ENCODE measurements at places on chromosomes 3 and 15.
A peak's percentile ranks its signal among the peaks of the same experiment; 100 is the strongest.

DNA sequence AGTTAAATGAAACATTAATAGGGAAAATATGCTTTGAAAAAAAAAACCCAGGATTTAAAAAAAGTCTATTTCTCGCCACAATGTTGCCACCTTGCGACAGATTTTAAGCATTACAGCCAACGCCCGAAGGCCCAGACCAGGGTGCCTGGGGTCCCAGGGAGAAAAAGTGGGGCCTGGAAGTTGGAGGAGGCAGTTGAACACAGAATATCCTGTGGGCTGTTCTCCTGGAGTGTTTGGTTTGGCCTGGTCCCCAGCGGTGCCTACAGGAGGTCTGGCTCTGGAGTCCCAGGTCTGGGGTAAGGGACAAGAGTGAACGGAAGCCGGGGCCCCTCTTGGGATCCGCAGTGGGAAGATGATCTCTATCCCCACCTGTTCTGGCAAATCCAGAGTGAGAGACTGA is 3.4 kb downstream of the RNU6-1 start:
- no peak for DNase-seq

- DNase-seq = no peak
Observed at GRCh38 chr3:88610820-88611219, 461.1 kb downstream of the C3orf38 start.

- peak; percentile 0 for DNase-seq
Observed at GRCh38 chr3:84601303-84601702, 357.5 kb upstream of the CADM2 start.

- no peak for DNase-seq
Observed at GRCh38 chr3:188747489-188747888, 424.3 kb upstream of the TPRG1 start.

DNA sequence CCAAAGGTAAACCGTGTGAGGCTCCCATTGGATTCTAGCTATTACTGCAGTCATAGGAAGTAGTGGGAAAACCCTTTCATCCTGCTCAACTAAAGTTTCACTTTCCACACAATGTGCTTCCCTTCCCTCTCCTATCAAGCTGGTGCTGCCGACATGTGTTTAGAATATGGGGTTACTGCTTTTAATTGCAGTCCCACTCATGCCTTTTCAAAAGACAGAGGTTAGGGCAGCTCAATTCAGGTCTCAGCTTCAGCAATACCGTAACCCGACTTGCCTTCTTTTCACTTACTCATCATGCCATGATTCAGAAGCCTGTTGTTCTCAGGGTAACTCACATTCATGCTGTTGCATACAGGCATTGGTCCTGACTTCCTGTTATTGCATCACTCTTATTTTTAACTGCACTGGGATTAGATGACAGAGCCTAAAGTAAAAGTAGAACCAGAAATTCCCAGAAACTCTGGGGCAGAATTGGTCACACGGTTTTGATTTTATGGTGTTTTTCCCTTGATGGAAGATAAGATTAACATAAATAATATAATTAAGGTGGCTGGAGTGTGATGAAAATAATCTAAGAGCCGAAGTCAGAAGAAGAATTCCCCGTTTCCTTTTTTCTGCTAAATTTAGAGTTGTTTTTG is 45.7 kb downstream of the C2CD4B start:
- DNase-seq = no peak

GRCh38 chr15:45664451-45664850 is 29.6 kb downstream of the SQOR start:
- no peak for DNase-seq

GRCh38 chr3:16600780-16601536 is 4.3 kb downstream of the DAZL start:
- DNase-seq = no peak

DNA sequence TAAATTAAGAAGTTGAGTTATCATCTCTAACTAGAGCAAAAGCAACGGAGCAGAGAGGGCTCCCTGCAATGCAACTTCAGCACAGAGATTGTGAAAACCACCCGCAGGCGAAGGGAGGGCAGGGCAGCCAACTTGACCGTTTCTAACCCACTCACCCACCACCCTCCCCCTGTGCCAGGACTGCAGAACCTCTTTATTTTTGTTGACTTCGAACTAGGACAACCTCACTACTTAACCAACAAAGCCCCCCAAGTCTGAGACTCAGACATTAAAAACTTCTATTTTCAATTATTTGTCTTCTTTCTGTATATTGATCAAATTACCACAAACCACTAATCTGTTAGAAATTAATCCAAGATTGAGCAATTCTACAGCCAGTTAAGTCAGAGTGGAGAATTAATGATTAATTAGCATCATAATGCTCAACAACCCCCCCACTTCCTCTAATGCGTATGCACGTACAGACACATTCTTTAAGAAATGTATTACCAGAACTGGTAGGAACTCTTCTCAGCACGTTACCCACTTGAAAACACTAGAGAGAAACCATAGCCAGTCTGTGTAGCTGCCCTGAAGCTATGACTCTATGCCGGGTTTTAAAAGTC is 2.0 kb downstream of the MGLL start:
- no peak for DNase-seq

- DNase-seq = no peak
Observed at GRCh38 chr3:64098670-64099069, 75.4 kb upstream of the PSMD6 start.

DNA sequence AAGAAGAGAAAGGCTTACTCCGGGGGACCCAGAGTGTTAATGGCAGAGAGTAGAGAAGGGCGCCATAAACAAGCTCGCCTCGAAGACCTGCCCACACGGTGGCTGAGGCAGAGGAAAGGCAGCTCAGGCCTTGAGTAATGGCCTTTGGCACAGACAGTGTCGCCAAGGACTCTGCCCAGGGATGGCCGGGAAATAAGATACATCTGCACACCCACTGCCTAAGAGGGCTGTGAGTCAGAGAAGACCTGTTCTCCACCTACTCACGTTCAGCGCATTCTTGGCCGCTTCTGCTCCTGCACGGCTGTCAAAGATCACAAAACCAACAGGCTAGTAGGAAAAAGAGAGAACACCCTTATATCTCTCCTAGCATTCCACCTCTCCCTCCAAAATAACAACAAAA is 26.2 kb downstream of the RBPMS2 start:
- no peak for DNase-seq

- DNase-seq = no peak
Observed at GRCh38 chr3:114619771-114620170, 325.9 kb downstream of the TIGIT start.

GRCh38 chr3:29827756-29828155 is 546.9 kb downstream of the RBMS3 start:
- DNase-seq = no peak

- DNase-seq = no peak
Observed at GRCh38 chr3:143726727-143727126, 121.5 kb downstream of the SLC9A9 start.

- DNase-seq = no peak
Observed at GRCh38 chr15:100735129-100736053, 133.0 kb downstream of the ASB7 start.

DNA sequence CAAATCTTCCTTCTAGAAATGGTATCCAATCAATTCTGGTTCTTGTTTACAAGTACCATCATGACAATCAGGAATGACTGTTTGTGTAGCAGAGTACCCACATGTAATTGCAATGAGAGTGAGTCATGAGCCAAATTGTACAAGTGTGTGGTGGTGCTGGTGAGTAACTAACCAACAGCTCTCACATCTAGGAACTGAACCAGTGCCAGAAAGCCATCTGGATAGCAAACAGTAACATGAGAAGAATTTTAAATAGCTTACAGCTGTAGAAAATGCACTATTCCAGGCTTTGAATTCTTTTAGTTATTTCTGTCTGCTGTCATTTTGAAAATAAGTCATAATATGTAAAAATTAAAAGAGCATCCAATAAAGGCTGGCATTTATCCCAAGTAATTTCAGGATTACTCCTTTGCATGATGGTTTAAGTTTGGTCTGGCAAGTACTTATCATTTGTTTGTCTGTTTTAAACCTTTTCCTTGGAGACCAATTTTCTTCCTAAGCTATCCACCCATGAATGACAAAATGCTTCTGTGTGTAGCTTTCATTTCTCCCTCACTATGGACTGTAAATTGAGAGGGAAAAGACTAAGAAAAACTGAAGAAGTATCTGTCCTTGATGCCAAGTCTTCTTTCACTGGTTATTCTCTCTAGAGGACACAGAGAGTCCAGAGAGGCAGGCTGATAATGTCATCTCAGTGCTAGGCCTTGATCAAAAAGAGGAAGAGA is 60.0 kb downstream of the PIK3CB start:
- DNase-seq = peak; percentile 32

GRCh38 chr3:128280481-128281052 is 127.3 kb downstream of the EEFSEC start:
- DNase-seq = no peak

DNA sequence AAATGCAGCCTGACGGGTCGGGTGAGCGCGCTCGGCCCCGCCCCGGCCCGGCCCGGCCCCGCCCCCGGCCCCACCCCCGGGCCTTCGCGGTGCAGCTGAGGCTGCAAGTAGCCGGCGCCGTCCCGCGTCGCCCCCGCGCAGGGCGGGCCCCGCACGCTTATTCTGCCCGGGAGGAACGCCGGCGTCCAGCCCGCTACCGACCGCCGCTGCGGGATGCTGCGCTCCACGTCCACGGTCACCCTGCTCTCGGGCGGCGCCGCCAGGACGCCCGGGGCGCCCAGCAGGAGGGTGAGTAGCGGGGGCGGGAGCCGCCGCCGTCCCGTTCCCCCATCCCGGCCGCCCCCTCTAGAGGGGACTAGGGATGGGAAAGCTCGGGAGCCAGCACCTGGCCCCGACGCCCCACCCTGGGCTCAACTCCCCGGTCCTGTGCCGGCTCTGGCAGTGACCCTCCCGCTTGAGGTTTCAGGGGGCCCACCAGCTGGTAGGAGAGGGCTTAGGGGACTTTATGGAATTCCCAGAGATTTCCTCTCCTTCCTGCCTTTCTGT is at the start of gene MYZAP:
TSS of gene MYZAP (plus strand) at position 83 of the 546 bp plus-strand sequence. CDS start at position 214, 131 bp downstream.
- DNase-seq = no peak

DNA sequence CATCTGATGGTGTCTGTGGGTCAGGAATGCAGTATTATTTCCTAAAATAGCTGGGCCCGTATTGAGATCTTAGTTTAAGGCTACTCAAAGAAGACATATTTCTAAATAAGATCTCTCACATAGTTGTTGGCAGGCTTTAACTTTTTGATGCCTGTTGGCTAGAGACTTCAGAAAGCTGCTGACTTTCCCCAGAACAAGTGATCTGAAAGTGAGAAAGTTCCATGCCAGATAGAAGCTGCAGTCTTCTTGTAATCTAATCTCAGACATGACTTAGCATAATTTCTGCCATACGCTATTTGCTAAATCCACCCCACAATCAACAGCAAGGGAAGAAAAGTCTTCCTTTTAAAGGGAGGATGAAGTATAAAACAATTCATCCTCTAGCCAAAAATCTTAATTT is 867.1 kb downstream of the IGSF11 start:
- DNase-seq = no peak

DNA sequence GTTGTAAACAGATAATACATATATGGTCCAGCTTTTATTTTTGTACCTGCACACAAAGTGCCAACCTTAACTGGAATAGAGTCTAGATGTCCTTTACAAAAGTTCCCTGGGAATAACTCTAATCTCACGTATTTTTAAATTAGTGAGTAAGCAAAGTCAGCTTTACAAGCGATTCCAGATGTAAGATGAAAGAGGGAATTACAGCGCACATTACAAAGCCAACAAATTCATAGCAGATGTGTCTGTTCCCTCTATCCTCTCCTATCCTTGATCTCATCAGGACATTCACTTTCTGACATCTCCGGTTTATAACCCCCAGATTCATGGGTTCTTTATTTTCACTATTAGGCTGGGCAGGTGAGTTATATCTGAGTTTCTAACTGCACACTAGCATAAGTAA is 406.8 kb upstream of the ZNF385D start:
- DNase-seq = no peak

GRCh38 chr3:7821858-7822257 is 679.8 kb upstream of the LMCD1 start:
- no peak for DNase-seq

GRCh38 chr15:33048255-33048654 is 146.3 kb downstream of the FMN1 start:
- no peak for DNase-seq

DNA sequence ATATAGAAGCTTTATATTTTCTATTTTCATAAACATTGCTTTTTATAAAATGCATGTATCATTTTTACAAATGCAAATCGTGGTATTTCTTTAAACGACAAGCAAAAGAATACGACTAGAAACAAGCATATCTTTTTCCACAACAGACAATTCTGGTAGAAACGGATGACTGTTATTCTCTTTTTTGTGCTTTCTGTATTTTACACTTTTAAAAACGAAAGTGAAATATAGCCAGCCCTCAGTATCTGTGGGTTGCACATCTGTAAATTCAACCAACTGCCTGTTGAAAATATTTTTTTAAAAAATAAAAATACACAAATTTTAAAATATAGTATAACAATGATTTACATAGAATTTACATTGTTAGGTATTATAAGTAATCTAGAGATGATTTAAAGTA is 61.3 kb downstream of the PRTG start:
- DNase-seq = no peak

GRCh38 chr3:135137296-135137695 is 342.2 kb downstream of the EPHB1 start:
- no peak for DNase-seq

- DNase-seq = no peak
Observed at GRCh38 chr15:77527164-77527778, 105.4 kb downstream of the LINGO1 start.

- DNase-seq = no peak
Observed at GRCh38 chr3:158663246-158663645, 9.2 kb downstream of the LXN start.

- no peak for DNase-seq
Observed at GRCh38 chr3:176896640-176897039, 300.6 kb downstream of the TBL1XR1 start.

- no peak for DNase-seq
Observed at GRCh38 chr3:119555309-119555735, 4.1 kb downstream of the CD80 start.

GRCh38 chr3:154223519-154223918 is 100.8 kb downstream of the DHX36 start:
- DNase-seq = no peak

Measured in NCI-H187 treated with DMSO at 0.1 percent for 48 hours (cell line).